Skeletal muscle cell (primary cell): ENCODE measurements at places on chromosomes 11 and 22.

DNA sequence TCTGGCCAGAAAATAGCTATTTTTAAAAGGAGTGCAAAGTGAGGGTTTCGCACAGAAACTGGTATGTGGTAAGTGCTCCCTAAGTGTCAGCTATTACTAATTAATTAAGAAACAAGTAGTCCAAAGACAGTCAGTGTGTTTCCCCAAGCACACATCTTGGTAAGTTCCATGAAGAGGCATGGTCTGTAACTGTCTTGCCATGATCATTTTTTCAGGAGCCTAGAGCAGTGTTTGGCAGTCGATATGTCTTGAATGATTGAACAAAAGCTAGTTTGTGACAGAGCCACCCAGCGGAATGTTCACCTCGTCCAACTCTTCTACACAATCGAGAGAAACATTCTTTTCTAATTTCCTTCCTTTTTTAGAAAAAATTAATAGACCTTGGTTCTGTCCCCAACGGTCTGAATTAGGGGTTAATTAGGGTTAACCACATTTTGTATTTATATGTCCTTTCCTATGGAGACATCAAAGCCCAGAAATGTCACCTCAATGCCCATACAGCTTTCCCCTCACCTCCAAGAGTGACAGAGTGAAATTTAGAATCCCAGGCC, 57.6 kb upstream of the FTH1 start:
- DNase-seq = no peak

DNA sequence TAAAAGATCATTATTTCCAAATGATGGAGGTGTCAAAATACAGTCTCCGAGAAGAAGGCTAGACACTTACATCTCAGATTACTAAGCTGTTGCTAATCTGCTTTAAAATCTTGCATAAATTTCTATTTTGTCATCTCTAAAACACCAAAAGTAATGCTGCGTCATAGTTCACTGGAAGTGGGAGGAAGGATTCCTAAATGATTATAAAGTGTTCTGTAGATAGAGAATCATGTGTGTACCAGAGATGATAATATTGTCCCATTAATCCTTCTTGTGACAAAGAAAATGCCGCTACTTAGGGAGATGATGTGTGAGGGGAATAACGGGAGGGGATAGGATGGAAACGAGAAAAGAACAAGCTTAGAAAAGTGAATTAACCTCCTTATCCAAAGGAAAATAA, 268.6 kb downstream of the JRKL start:
- DNase-seq = no peak

DNA sequence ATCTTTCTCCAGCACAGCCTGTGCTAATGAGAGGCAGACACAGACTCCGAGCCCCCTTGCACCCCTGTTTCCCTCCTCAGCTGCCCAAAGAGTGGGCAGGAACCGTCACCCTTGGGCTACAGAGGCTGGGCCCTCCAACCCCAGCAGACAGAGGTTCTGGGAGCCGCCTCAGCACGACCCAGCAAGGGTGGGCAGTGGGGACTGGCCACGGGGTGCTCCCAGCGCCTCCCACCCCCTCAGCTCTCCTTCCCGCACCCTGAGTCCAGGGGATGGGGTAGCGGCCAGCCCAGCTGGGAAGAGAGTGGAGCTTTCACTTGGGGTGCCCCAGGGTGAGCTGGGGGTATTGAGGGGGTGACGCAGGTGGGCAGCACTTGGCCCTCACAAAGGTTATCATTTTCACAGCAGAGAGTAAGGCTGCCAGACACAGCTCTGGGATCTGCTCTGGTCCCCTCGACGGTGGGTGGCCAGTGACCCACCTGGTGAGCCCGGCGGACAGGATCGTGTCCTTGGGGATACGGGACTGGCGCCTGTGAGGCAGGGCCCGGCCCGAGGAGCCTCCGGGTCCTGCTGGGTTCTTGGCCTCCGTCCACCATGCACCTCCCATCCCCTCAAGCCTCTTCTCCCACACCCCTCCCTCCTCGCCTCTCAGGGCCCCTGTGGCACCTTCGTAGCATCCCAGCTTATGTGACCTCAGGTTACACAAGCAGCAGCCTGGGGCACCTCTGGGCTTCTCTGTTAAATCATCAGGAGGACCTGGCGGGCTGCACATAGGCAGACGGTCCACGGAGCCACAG, 14.4 kb upstream of the BRSK2 start:
- DNase-seq = no peak

GRCh38 chr22:49948116-49948957, 12.2 kb upstream of the PIM3 start:
- no peak for DNase-seq

DNA sequence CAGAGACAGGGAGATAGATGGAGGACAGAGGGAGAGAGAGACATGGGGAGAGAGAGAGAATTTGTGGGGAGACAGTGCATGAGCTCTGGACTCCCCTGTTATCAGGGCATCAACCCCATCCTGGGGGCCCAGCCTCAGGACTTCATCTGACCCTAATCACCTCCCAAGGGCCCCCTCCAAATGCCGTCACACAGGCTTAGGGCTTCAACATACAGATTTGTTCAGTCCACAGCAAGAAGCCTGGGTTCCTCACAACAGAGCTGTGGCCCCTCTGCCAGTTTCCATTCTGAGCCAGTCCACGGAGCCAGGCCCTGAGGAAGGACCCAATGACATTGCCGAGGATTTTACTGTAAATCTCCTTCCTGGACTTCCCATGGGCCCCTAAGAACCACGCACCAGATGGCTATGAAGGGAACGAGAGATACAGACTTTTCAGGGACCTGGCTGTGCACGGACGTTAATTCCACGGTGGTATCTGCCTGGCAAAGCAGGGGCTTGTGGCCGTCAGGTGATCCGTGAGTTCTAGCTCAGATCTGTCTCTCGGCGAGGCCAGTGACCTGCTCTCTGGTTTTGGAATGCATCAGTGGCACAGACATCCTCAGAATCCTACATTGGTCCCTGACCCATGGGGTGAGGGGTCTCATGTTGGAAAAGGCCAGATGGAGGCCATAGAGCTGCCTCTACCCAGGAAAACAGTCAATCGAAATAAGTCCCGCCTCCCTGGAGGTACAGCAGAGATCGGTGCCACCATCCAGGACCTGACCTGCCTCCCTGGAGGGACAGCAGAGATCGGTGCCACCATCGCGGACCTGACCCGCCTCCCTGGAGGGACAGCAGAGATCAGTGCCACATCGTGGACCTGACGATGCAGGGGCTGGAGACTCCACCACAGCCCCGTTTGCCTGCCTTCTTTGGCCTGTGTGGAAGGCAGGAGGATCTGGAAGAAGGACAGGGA, 8.7 kb upstream of the B4GALNT4 start:
- no peak for DNase-seq

GRCh38 chr11:45050111-45050510, 96.3 kb upstream of the PRDM11 start:
- DNase-seq = no peak

- DNase-seq = no peak
These were observed 6.5 kb downstream of the SF1 start for GRCh38 chr11:64771861-64772260.

DNA sequence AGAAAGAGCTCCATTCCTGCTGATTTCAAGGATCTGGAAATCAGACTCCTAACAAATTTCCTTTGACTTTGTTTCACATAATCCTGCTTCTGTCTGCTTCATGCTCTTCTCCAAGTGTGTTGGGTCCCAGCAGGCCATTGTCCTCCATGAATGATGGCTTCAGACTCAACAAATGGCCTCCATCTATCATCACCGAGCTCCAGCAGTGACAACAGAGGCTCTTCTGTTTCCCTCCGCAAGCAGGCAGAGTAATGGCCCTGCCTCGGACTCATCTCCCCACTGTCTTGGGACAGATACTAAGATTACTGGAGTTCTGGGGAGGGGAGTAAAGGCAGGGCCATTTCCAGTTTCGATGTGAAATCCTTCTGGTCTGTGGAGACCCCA, 127.3 kb downstream of the TENM4 start:
- DNase-seq = no peak

GRCh38 chr11:12694183-12694531, 19.9 kb downstream of the TEAD1 start:
- no peak for DNase-seq

GRCh38 chr11:126136507-126136906, 73.8 kb upstream of the CDON start:
- DNase-seq = peak; percentile 72

DNA sequence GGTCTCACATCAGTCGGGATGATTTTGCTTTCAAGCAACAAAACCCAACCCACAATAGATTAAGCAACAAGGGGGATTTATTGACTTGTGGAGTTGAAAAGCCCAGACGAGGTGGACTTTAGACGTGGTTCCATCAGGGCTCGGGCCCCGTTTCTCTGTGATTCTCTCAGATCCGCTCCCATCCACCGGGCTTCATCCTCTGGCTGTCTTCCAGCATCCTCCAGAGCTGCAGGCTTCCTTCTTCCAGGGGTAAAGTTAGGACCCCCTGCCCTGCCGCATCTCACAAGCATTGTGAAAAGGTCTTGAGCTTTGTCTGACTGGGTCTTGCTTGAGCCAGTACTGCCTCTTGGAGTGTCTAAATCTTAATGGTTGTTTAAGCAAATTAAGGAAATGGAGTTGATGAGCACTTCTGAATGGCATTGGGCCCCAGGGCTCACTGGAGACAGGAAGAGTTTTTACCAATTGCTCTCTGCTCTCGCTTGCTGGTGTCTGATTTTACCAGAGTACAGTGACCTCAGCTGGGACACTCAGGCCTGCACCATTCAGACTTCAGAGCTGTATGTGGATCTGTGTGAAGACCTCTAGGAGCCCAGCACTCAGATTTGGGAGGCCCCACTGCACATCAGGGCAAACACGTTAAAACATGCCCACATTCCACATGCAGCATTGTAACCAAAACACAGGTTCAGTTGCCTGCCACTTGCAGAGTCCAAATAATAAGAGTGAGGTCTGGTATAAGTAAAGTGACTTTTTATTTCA, 13.5 kb upstream of the FTH1 start:
- no peak for DNase-seq

DNA sequence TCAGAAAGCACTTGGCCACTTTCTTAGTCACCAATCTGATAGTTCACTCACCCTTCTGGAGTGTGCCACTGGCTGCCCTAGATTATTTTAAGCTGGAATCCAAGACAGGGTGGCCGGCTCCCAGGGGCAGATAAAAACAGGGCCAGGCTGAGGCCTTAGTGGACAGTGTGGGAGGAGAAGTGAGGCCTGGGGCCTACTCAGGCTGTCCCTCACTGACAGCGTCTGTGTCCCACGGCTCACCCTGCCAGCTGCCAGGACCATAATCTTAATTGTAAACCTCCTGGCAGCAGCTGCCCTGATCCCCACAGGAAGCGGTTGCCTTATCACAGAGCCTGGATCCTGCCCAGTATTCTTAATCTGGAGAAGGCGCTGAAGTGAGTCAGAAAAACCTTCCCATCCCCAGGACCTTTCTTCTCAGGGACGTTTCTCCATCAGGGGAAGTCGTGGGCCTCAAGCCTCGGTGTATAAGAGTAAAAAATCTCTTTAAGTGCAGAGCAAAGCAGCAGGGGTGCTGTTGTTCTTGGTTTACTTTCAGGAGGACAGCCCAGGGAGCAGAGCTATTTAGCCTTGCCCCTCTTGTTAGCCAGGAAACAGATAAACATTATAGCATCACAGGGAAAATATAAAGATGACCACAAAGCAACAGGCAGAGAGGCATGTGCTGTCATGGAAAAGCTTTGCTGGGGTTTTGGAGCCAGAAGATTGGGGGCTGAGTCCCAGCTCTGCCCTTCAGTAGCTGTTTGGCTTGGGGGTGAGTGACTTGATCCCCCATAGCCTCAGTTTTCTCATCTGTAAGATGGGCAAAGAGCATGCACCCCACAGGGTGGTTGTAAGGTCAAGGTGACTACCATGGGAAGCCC, 39.6 kb downstream of the TSPAN18 start:
- peak; percentile 36 for DNase-seq

DNA sequence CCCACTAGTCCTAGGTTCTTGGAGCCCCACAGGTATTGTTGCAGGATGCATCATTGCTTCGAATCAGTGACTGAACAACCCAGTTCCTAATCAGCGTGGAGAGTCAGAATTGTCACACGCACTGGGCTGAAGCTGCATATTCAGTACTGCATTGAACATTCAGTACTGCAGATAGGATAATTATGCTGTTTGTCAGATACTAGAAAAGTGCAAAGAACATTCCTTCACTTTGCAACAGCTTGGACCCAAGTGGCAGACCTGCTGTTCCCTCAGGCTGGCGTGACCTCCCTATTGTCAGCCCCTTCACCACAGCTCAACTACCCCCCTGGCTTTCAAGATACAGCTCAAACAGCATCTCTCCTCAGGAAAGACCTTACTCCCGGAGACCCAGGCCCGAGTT, 27.6 kb downstream of the NF2 start:
- no peak for DNase-seq

DNA sequence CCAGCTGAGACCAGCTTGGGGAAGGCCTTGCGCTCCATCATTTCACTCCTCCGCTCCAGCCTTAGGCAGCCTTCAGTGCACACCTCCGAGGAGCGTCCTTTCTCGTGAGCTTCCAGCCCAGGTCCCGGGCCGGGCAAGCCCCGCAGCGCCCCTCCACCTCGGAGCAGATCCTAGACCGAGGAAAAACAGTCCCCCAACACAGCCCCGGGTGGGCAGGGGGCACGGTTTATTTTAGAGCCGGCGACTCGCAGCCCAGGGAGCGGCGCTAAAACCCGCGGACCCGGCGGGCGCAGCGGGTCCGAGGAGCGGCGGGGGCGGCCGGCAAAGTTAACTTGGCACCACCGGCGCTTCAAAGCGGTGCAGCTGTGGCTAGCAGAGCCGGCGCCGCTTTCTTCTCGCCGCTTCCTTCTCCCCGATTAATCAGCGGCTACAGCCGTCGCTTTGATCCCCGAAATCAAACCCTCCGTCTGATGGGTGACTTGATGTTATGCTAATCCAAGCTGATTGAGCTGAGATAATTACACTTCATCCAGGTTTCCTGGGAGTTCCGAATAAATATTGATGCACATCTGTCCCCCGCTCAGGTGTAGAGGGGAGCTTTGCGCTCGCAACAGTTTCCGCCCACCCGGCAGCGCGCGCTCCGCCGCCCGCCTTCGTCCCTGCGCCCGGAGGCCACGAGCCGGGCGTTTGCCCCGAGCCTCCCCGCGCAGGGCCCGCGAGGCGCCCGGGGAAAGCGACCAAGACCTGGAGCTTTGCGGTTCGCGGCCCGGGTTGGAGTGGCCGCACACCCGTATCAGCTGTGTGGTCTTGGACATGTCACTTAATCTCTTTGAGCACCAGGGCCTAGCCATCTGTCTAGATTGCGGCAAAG, 192.7 kb downstream of the BUD13 start:
- DNase-seq = no peak

- DNase-seq = no peak
These were observed 100.5 kb downstream of the WT1 start for GRCh38 chr11:32334822-32335221.

GRCh38 chr11:2269601-2270321, 627 bp downstream of the ASCL2 start:
- DNase-seq = no peak

GRCh38 chr11:65796726-65797601, 10.1 kb downstream of the OVOL1 start:
- DNase-seq = no peak

- DNase-seq = no peak
These were observed 7.5 kb downstream of the DPAGT1 start for GRCh38 chr11:119093942-119094815.

DNA sequence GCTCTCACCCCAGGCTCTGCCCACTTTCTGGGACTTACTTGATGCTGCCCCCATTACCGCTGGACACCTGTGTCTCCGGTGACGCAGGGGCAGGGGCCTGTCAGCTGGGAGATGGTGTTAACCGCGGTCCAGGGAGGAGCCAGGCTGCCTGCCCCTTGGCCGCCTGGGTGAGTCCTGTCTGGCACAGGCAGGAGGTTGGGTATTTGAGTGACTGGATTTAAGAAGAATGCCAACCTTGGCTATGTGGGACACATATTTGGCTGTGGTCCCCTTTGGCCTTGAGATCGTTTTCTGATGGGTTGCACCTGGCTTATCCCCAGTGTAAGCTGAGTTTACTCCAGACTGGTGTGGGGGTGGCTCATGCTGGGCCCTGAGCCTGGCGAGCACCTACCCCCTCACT, 2.5 kb downstream of the MUC6 start:
- DNase-seq = no peak
